ENCODE measurements at places on chromosomes 4 and X. TPM values are rescaled to one million over a fixed set of nuclear protein-coding genes. Genes with fewer than 3 reads are reported as not detected.

VSIG4 gene
- not detected for total RNA-seq

DNA sequence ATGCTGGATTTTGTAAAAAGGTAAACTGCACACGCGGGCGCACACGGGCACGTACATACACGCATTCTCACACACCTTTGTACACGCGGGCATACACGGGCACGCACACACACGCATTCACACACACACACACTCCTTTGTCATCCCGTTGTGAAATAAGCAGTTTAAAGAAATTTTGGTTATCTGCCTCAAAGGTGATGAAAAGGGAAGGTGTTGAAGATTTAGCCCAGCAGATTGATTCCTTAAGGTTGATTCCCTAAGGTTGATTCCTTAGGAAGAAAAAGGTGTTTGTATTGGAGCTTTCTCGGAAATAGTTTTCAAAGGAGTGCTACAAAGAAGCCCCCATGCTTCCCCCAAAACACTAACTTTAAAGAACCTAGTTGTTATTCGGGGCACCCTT lies 693 bp downstream of the ATP10D start:
- H3K4me3 ChIP-seq, result peak overlapping the region; percentile 96
- no peak for DNase-seq
- peaks cover 5% of the 10 kb centered on the region for H3K36me3 ChIP-seq
- H3K27me3 ChIP-seq, result no peaks in the 10 kb centered on the region
- peak overlapping the region; percentile 99 for H3K27ac ChIP-seq

DNA sequence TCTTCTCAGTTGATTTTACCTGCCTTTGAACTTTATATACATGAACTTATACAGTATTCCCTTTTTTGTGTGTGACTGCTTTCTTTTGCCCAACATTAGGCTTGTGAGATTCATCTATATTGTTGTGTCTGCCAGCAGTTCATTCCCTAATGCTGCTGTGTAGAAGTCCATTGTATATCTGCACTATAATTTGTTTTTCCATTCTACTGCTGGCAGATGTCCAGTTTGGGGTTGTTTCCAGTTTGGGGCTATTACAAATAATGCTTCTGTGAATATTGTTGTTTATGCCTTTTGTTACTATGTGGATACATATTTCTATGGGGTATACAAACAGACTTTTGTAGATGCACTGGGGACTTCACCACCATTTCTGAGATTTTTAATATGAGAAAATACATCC lies 268.4 kb downstream of the DCTD start:
- no peaks in the 10 kb centered on the region for H3K4me1 ChIP-seq
- no peak overlapping the region for H3K4me3 ChIP-seq
- no peaks in the 10 kb centered on the region for H3K27me3 ChIP-seq
- DNase-seq, result no peak

GRCh38 chr4:81754169-81754568 lies 282.5 kb upstream of the RASGEF1B start:
- no peak for DNase-seq
- H3K36me3 ChIP-seq, result no peaks in the 10 kb centered on the region
- no peak overlapping the region for H3K4me3 ChIP-seq

- no peak for DNase-seq
- H3K36me3 ChIP-seq, result no peaks in the 10 kb centered on the region
- H3K4me1 ChIP-seq, result peaks cover 22% of the 10 kb centered on the region
- no peak overlapping the region for H3K4me3 ChIP-seq
These were observed 2.5 kb upstream of the PPM1K start for GRCh38 chr4:88286897-88287296.

DNA sequence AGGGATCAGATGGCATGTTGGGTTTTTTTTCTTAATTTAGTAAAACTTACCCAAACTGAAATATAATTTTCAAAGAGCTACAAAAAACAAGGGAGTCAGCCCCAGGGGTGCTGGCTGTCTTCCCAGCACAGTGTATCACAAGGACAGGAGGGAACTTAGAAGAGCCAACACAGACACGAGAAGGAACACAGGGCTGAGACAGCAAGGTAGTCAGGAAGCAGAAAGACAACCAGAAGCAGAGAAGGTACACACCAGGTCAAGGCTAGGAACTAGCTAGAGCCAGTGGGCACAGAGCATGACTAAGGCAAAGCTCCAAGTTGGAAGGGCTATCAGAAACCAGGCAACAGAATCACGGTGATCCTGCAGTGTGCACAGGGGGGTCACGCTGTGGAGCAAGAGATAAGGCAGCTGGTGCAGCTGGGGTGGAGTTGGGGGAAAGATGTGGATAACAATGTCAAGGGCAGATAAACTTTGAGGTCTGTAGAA lies 168.7 kb downstream of the NR3C2 start:
- no peak for DNase-seq
- no peak overlapping the region for H3K27ac ChIP-seq
- no peak overlapping the region for H3K4me3 ChIP-seq
- H3K27me3 ChIP-seq, result peaks cover 4% of the 10 kb centered on the region
- peaks cover 22% of the 10 kb centered on the region for H3K4me1 ChIP-seq

Data from mesothelial cell of epicardium (in vitro differentiated cells).